PC-9 (cell line): ENCODE measurements at places on chromosomes 6 and 20. TPM values are rescaled to one million over a fixed set of nuclear protein-coding genes. Genes with fewer than 3 reads are reported as not detected.

GRCh38 chr6:48614326-48614725 is 503.3 kb upstream of the PTCHD4 start:
- DNase-seq = no peak

DNA sequence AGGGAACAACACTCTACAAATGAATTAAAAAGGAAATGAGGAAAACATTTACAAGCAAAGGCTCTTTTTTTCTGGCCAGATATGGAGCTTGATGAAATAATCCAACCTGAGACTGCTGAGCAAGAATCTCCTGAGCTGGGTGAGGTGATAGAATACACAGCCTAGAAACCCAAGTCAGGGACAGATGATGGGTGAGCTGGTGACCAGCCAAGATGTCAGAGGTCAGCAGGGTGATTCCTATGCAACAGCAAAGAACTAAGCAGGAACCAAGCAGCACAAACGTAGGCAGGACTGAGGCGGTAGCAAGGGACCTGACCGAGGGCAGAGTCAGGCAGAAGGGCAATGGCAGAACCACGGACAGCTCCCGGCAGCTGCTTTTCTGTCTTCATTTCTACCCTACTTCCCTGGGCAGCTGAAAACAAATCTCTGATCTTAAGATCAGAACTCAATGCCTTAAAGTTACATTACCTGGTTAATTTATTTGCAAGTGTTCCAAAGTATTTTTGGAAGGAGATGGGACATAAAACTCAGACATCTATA is 75.1 kb downstream of the CDC40 start:
- no peak for DNase-seq

- no peak for DNase-seq
These were observed 313.4 kb downstream of the GJA1 start for GRCh38 chr6:121748850-121749249.

TCF15 gene
- total RNA-seq = not detected in 2 replicates
